Epithelial cell of umbilical artery (primary cell): ENCODE measurements at places on chromosomes 7 and 10. TPM values are rescaled to one million over a fixed set of nuclear protein-coding genes. Genes with fewer than 3 reads are reported as not detected.

ZNF679 gene
- not detected in 2 replicates for total RNA-seq

CRPPA gene
- 1.3 and 1.7 TPM in 2 replicates for total RNA-seq

TWIST1 gene
- not detected in 2 replicates for total RNA-seq

CYP3A5 gene
- not detected in 2 replicates for total RNA-seq

OGDHL gene
- total RNA-seq, result 0.91 and 1.6 TPM in 2 replicates

PIK3AP1 gene
- 0.30 and 0.32 TPM in 2 replicates for total RNA-seq
